Foreskin fibroblast (primary cell): ENCODE measurements at places on chromosomes 2 and 18.
A peak's percentile ranks its signal among the peaks of the same experiment; 100 is the strongest.

GRCh38 chr2:156703642-156704041 is 267.5 kb downstream of the GPD2 start:
- no peak for DNase-seq

GRCh38 chr2:18412980-18413675 is 147.3 kb downstream of the RDH14 start:
- peak; percentile 42 for DNase-seq

- DNase-seq: no peak
Measured at GRCh38 chr2:69020496-69021426, 7.8 kb downstream of the ANTXR1 start.

GRCh38 chr2:240351826-240352426 is 83.5 kb upstream of the GPC1 start:
- no peak for DNase-seq

DNA sequence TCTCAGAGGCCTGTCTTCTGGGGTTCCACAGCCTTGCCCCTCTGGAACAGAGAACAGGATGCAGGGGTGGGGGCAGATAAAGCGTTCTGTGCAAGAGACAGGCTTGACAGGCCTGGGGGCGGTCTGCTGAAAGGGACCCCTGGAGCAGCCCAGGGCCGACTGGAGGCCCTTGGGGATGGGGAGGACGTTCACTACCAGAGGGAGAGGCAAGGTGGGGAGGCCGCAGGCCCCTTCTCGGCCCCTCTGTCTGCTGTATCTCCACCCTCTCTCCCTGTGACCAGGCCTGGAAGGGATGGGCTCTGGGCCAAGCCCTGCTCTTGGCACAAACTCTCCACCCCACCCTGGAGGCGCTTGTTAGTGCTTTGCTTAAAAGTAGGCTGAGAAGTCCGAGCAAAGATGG is 27.3 kb upstream of the INHBB start:
- DNase-seq: no peak

- no peak for DNase-seq
Measured at GRCh38 chr2:99444222-99444621, 45.6 kb downstream of the REV1 start.

DNA sequence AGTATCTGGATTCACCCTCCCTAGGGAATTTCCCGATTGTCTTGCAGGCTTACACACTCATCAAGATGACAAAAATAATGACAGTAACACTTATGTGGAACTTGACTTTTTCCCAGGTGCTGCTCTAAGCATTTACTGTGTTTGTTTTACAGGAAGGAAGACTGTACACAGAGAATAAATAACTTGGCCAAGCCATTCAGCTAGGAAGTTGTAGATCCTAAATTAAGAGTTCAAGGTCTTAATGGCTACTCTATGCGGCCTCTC is 549 bp upstream of the DPP4 start:
- DNase-seq: no peak

DNA sequence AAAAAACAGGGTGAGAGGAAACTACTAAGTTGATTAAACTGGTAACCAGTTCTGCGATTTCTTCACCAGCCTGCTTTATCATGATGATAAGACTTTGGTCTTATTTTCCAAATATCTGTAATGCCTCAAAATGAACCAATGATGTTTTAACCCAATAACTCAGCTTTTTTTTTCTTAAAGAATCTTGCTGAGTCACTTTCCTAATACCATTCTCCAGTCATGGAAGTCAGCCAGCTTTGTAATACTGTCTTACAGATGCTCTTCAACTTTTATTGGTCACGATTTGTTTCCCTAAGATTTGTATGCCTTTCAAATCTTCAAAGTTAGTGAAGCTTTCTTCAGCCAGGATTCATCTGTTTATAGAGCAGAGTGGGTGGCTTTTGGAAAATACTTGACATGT is 47.7 kb upstream of the SMIM21 start:
- DNase-seq: peak; percentile 87

GRCh38 chr2:201854221-201854801 is 48.0 kb downstream of the CDK15 start:
- DNase-seq: peak; percentile 95

GRCh38 chr18:2970344-2970743 is 42.6 kb downstream of the LPIN2 start:
- DNase-seq: no peak

DNA sequence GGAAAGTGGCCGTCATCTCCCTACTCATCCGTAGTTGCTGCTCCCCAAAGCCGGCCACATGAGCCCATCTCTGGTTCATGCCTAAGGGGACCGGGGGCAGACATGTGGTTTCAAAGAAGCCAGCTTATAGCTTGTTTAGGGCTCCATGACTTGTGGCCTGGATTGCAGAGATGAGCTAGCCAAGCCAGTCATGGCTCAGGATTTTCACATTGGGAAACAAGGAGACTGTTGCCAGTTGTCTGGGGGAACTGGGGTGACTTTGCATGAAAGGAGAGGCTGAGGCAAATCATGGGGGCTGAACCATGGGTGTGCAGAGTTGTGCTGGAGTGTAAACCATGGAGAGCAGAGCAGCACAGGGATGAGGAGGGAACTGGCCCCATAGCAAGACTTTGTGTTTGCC is 183.0 kb upstream of the APCDD1 start:
- DNase-seq: peak; percentile 74

DNA sequence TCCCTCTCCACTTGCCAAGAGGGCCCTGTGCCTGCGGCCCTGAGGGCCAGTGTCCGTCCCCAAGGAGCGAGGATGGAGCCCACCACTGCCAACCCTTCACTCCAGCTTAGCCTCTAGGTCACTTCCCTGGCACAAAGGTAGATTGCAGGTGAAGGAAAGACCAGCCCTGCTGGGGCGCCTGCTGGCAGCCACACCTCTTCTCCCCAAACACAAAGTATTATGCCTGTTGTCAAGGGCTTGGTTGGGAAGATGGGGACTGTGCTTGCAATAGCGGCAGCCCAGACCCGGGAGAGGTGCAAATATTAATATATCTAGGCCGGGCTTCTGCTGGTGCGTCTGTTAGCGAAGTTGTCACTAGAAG is 7.7 kb downstream of the KCNF1 start:
- DNase-seq: no peak

DNA sequence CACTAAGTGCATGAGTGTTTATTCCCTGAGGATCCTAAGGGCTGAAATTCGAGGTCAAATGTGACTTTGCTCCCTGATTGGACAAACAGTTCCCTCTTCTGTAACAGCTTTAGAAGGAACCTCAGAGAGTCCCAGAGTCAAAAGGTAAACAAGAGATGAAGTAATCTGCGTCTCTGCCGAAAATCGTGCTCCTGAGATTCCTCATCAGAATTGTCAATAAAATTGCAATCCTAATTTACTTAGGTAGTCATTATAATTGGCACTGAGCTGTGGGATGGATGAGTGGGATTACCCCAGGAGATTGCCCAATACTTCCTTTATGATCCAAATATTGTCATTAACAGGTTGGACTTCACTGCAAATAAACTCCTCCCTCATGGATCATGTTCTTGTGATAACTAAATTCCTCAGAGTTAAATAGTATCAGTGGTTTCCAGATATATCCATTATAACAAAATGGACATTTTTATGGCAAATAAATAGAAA is 907 bp upstream of the SUCLG1 start:
- peak; percentile 28 for DNase-seq

GRCh38 chr2:165897074-165897473 is 56.5 kb downstream of the TTC21B start:
- DNase-seq: no peak

DNA sequence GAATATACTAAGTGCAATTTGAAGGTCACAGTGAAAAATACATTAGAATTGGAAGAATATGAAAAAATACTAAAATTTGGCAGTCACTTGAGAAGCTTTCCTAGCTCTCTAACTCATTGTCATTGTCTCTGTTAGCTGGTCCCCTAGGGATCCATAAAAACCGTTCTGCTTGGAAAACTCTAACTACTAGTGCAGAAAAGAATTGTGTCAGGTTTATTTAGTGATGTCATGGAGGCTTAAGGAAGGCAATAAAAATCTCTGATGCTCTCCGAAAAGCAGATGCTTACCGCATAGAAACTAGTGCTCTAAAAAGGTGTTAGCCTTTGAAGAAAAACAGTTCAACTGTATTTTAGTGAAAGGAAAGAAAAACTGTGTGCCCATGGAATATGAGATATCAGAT is 150.1 kb upstream of the DLGAP1 start:
- DNase-seq: no peak

DNA sequence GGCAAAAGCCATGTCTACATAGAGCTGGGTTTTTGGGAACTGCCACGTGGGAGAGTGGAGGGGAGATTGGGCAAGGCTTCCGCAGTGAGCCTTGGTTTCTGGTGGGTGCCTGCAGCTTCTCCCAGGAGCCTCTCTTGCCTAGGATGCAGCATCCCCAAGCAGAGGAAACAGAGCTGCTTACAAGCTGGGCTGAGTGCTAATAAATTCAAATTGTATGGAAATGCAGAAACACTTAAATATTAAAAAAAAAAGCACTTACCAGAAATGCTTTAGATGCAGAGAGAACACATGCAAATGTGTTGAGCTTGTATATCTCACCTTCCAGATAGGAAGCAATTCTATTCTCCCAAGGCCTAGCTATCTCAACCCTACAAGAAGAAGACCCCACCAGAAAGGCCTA is 96.0 kb upstream of the ST3GAL5 start:
- no peak for DNase-seq

DNA sequence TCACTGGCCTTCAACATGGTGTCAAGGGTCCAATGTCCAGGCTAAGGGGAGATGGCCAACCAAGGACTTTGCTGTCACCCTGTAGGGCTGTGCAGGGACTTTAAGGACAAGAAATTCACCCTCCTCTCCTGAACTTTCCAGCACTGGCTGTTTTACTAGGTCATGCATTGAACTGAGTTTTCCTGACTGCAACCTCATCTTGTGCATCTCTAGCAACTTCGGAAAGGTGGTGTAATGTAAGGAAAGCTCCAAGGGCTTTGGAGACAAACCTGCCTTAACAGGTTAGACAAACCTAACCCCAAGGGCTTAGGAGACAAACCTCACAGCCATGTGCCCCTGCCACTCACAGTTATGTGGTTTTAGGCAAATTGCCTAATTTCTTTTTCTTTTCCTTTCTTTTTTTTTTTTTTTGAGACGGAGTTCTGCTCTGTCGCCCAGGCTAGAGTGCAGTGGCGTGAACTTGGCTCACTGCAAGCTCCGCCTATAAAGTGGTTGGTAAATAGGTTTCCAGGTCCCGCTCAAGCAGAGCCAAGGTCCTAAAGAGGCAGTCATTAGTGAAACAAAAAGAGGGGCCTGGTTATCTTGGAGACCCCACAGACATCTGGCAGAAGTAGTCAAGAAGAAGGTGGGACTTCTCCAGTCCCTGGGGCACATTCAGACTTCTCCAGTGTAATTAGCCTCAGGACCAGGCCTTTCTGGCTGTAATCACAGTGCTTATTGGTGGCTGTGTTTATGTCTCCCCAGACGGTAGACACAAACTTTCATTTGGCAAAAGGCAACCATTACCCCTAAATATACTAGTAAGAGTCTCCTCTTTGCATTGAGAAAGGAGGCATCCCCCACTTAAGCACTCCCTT is 37.6 kb upstream of the PMAIP1 start:
- no peak for DNase-seq

DNA sequence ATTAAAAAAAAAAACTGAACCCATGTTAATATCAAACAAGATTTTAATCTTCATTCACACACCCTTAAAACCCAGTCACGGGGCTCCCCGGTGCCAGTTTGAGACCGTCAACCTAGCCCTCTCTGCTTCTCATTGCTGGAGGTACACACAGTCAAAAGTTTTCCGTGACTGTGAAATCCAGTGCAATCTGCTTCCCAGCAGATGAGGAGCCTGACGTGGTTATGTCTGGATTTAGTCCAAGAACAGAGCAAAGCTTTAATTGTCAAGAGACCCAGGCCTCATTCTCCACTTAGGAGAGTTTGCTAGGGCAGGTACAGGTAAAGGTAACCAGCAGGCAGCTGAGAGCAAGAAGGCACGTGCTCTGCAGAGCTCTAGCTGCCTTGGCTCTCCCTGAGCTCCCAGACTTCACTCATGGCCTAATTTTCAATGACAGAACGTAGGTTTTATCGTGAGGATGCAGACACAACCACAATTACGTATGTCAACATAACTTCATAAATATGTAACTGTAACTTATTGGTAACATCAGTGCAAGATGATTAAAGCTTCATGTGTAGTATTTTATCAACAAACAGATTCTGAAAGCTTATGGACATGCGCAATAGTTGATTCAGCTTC is 56.3 kb downstream of the SLC16A14 start:
- DNase-seq: peak; percentile 34

- no peak for DNase-seq
Measured at GRCh38 chr2:179511105-179511789, 246.6 kb upstream of the SESTD1 start.

GRCh38 chr2:218883491-218884490 is 3.1 kb downstream of the WNT10A start:
- peak; percentile 56 for DNase-seq

DNA sequence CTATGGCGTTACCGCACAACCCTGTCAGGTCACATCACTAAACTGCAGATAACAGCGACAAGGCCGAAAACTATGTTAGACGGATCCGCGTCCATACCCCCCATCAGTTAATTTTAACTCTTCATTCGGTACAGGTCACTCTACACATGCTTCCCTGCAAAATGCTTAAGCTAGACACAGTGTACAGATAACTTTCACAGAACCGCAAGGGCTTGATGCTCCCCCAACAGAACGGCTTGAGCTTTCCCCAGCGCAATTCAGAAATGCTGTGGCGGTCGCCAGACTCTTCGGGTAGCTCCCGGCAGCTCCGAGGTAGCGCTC is 283 bp upstream of the RBBP8 start:
- no peak for DNase-seq

DNA sequence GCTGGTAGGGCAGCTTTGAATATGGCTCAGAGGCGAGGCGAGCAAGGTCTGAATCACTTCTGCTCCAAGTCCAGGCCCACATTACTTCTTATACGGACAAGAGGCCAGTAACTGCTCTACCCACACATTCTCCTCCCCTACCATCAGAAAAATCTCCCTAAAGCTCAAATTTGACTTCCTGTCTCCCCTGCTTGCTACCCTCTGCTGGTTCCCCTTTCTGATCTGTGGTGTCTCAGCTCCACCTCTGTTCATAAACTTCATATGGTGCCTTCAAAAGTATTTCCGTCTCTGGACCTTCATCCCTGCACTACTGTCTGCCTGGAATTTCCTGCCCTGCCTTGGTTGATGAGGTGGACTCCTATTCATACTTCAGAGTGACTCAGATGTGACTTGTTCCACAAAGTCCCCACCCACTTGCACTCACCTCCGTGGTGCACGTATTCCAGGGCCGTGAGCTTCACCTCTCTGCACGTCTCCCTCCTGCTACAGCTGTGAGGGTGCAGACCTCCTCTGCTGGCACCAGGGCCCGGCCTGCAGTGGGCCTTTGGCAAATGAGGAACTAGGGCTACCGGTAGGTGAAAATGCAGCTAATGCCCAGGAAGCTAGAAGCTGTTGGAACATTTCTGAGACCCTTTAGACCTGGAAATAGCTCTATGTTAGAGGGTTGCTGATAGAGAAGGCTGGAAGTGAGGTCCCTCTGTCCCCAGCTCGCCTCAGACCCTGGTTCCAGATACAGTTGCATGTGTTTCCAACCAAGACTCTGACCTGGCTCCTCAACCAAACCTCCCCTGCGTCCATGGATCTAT is 24.6 kb upstream of the KCMF1 start:
- DNase-seq: peak; percentile 80

DNA sequence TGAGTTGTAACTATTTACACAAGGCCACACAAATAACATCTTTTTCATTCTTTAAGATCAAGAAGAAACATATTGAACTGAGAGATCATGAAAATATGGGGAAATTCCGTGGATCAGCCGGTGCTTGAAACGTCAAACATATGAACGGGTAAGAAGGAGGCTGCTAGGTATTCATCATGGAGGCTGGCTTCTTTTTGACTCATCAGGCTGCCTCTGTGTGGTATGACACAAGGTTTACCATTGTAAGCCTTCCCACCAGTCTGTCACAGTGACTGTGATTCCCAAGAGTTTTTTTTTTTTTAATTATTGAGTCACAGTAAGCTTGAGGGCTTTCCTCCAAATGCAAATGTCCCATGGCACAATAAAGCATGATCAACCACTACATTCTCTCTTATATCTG is 506.9 kb downstream of the BCL11A start:
- DNase-seq: no peak
